ENCODE measurements at places on chromosomes 4 and X. TPM values are rescaled to one million over a fixed set of nuclear protein-coding genes. Genes with fewer than 3 reads are reported as not detected.

The NKX3-2 gene
- total RNA-seq = not detected

The CCDC158 gene
- not detected for total RNA-seq

The MAGEE1 gene
- total RNA-seq = 1.8 TPM

The MEPE gene
- total RNA-seq = not detected

The RNF175 gene
- total RNA-seq = not detected

The MAGEA8 gene
- not detected for total RNA-seq

The HSFX2 gene
- total RNA-seq = 0.45 TPM

The SLC35A2 gene
- 26.9 TPM for total RNA-seq

The STS gene
- total RNA-seq = 2.4 TPM

The HGFAC gene
- not detected for total RNA-seq

The ZNF827 gene
- 40.5 TPM for total RNA-seq

Data from natural killer cell treated with Interleukin-12 subunit alpha and Interleukin-12 subunit beta and Interleukin-15 and Interleukin-18, amount 100 ng/mL, for 72 hours (primary cell).